ENCODE measurements at places on chromosomes 1 and 21.

DNA sequence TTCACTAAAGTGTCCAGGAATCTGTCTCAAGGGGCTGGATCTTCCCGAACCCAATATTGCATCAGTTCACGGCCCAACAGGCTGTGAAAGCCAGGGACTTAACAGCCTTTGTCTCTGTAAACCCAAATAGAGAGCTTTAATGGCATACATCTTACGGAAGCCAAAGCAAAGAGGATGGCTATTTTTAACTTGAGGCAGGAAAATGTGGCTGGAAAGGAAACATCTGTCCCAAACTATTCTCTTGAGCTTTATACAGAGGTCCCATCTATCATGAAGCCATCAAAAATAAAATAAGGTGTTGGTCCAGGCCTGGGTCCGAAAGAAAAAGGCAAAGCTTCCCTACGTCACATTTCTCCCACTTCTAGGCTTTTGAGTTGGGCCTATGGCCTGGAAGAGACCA lies 7.7 kb upstream of the CD34 start:
- no peak for DNase-seq

- DNase-seq, result no peak
Observed at GRCh38 chr21:37087188-37087587, 14.1 kb downstream of the TTC3 start.

GRCh38 chr21:18940791-18941190 lies 537.2 kb upstream of the TMPRSS15 start:
- DNase-seq, result no peak

GRCh38 chr1:202192770-202193613 lies 607 bp upstream of the LGR6 start:
- DNase-seq, result peak; percentile 89

- DNase-seq, result no peak
Observed at GRCh38 chr1:19643121-19643520, 990 bp upstream of the NBL1 start.

DNA sequence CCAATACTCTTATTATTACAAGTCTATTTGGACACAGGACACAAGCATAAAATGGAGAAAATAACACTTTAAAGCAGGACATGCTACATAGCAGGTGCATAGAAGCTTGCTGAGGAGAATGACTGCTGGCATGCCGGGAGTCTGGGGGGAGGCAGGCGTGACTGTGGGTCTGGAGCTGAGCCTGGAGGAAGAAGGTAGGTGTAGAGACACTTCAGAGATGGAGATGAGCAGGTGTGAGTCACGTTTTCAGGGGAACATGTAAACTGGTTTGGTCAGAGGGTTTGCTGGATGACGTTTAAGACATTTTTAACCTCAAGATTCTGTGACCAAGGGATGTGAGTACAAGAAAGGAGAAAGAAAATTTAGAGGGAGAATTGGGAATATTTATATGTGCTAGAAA lies 24.5 kb downstream of the OSCP1 start:
- no peak for DNase-seq

DNA sequence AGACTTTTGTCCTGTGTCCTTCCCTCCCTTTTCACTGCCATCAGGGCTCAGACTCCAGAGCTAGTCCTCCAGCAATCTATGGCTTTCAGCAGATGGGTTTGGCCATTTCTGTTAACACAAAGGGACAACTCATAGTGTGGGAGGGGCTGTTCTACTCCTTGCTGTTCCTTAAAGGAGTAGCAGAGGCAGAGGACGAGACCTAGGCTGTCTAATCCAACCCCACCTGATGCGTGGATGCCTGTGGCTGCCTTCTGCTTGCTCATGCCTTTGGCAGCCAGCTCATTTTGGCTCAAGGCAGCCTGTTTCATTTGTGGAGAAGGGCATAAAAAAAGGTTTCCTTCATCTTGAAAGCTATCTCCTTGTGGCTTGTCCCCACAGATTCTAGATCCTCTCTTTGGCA lies 27.0 kb downstream of the MFSD2A start:
- no peak for DNase-seq

- no peak for DNase-seq
Observed at GRCh38 chr1:211932231-211932932, 101.8 kb upstream of the LPGAT1 start.

DNA sequence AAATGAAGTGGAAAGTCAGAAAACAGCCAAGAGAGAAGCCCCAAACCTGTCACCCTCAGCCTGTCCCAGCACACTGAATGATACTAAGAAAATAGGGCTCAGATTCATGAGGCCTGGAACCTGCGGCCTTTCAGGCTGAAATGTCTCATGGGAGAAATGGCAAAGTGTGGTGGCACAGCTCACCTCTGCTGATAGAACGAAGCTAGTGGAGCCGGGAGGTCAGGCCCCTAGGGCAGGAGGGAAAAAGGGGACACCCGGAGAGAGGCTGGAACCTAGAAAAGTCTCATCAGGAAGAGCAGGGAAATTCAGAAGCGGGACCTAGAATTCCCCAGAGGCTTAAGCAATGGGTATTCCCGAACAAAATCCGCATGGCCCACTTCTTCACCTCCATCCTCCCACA lies 107.1 kb downstream of the BCAR3 start:
- no peak for DNase-seq

GRCh38 chr1:29410476-29410875 lies 174.2 kb downstream of the PTPRU start:
- no peak for DNase-seq

DNA sequence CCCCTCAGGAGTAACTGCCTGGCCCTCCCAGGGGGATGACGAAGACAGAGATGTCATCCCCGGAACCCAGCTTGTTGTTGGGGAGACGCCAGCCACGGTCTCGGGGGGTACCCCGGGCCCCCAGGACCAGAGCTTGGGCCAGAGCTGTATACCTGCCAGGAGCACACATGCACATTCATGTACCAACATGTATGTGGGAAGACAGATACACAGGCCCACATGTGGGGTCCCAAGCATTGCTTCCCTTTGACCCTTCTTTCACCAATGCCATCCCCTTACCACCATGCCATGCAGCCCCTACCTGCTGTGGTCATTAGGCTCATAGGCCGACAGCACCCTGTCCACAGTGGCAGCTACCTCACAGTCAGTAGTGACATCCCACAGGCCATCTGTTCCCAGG lies 3.2 kb upstream of the RHOC start:
- DNase-seq, result no peak

DNA sequence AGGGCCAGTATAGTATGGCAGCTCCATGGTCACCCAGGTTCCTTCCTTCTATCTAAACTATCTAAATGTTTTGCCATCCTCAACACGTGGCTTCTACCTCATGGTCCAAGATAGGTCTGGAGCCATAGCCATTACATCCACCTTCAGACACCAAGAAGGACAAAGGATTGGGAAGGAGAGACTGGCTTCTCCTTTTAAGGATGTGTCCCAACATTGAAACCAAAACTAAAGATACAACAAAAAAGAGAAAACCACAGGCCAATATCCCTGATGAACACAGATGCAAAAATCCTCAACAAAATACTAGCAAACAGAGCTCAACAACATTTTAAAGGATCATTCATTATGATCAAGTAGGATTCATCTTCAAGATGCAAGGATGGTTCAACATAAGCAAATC lies 24.8 kb downstream of the HSD11B1 start:
- DNase-seq, result no peak

Data from ecto neural progenitor cell (in vitro differentiated cells).